ENCODE measurements at places on chromosomes 7 and 10. TPM values are rescaled to one million over a fixed set of nuclear protein-coding genes. Genes with fewer than 3 reads are reported as not detected.
A peak's percentile ranks its signal among the peaks of the same experiment; 100 is the strongest.

DNA sequence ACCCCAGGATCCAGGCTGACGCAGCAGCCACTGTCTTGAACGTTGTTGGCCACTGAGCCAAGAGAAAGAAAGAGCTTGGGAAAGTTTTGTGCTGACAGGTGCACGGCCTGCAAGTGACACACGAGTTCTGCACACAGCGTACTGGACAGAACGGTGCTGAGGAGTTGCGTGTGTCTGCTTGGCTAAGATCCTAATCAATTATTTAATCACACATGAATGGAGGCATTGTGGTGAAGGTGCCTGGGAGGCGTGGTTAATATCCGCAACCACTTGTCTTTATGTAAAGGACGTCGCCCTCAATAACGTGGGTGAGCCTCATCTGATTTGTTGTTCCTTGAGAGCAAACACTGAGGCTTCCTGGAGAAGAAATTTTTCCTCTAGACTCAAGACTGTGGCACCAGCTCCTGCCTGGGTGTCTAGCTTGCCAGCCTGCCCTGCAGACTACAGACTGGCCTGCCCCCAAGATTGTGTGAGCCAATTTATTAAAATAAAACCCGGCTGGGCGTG lies 16.6 kb upstream of the GNA12 start:
- peaks cover 27% of the 10 kb centered on the region for H3K4me1 ChIP-seq
- no peaks in the 10 kb centered on the region for H3K27me3 ChIP-seq
- H3K36me3 ChIP-seq = peaks cover 2% of the 10 kb centered on the region
- no peak overlapping the region for H3K27ac ChIP-seq
- H3K4me3 ChIP-seq = no peak overlapping the region

- H3K36me3 ChIP-seq = no peaks in the 10 kb centered on the region
- peaks cover 30% of the 10 kb centered on the region for H3K27me3 ChIP-seq
- DNase-seq = no peak
- no peak overlapping the region for H3K27ac ChIP-seq
- no peaks in the 10 kb centered on the region for H3K4me1 ChIP-seq
Measured at GRCh38 chr7:22601812-22602565, 102.0 kb upstream of the STEAP1B start.

GRCh38 chr7:108839076-108839475 lies 269.4 kb downstream of the DNAJB9 start:
- DNase-seq = no peak
- H3K27ac ChIP-seq = no peak overlapping the region
- H3K36me3 ChIP-seq = no peaks in the 10 kb centered on the region
- H3K27me3 ChIP-seq = no peaks in the 10 kb centered on the region

The ANXA8L1 gene
- not detected for total RNA-seq

GRCh38 chr10:132394201-132394811 lies 2.7 kb upstream of the PWWP2B start:
- H3K36me3 ChIP-seq = peaks cover 3% of the 10 kb centered on the region
- DNase-seq = no peak
- H3K27me3 ChIP-seq = peaks cover 4% of the 10 kb centered on the region
- no peak overlapping the region for H3K27ac ChIP-seq
- H3K4me1 ChIP-seq = peaks cover 8% of the 10 kb centered on the region

The TRIM50 gene
- total RNA-seq = not detected

DNA sequence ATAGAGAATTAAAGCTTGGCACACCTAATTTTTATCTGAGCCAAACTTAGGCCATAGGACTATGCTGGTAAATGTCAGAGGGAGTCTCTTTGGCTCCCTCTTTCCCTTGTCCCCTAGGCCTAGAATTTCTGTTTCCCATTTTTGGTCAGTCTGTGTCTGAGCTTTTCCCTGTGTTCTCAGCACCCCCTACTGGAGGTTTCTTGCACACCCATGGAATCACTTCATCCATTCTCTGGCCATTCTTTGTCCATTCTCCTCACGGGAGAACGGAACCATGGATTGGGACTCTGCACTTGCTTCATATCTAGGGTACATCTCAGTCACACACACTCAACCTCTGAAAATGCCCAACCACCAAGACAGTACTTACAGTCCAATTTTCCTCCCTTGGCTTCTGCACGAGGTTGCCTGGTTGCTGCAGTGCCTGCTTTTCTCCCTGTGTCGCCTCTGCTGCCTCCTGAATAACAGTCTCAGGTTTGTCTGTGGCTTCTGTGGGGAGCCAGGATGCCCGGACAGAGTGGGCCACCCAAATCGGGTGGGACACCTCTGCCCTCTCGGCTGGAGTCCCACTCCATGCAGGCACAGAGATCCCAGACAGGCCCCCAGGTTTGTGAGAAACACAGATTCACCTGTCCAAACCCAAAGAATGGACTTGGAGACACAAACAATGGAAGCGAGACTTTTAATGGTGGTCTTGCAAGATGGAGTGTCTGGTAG lies 35.1 kb upstream of the DNAH11 start:
- peaks cover 9% of the 10 kb centered on the region for H3K4me1 ChIP-seq
- H3K27ac ChIP-seq = no peak overlapping the region
- H3K4me3 ChIP-seq = no peak overlapping the region
- DNase-seq = no peak
- no peaks in the 10 kb centered on the region for H3K27me3 ChIP-seq

GRCh38 chr10:127525686-127526085 lies 23.4 kb upstream of the NPS start:
- H3K27ac ChIP-seq = no peak overlapping the region
- no peaks in the 10 kb centered on the region for H3K4me1 ChIP-seq
- no peaks in the 10 kb centered on the region for H3K27me3 ChIP-seq
- H3K36me3 ChIP-seq = no peaks in the 10 kb centered on the region
- DNase-seq = no peak

The ADCK2 gene
- total RNA-seq = 21.1 TPM

DNA sequence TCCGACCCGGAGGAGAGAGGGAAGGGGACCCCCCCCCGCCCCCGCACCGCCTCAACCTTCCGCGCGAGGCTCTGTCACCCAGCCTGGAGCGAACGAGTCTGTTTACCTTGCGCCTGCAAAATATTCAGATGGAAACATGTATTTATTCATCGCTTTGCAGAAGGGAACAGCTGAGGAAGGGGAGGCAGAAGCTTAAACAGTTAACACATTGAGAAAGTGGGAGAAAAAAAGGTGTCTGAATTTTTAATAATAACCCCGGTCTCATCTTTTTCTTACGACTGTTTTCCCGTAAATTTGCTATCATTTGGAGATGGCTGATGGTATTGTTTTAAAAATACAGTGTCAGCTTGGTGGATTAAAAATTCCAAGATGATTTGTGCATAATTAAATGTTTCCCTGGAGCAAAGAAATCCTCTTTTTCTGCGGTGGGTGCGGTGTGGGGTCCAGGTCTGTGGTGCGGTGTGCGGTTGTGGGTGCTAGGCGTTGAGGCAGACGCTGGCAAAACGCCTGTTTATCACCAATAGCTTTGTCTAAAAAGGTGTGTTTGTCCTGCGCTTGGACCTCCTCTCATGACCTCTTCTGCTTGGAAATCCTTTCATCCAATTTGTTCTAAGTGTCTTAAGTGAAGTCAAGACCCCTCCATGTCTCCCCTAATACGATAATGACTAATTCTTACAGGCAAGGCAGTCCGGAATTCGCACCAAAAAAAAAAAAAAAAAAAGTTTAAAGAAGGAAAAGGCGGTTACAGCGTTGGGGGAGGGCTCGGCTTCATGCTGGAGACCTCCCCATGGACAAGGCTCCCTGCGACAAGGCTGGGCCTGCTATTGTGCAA lies 1.6 kb downstream of the UNCX start:
- peaks cover 47% of the 10 kb centered on the region for H3K27me3 ChIP-seq
- no peak for DNase-seq
- H3K27ac ChIP-seq = peak overlapping the region; percentile 90

The AFAP1L2 gene
- total RNA-seq = 4.1 TPM

The GUSB gene
- 49.7 TPM for total RNA-seq

DNA sequence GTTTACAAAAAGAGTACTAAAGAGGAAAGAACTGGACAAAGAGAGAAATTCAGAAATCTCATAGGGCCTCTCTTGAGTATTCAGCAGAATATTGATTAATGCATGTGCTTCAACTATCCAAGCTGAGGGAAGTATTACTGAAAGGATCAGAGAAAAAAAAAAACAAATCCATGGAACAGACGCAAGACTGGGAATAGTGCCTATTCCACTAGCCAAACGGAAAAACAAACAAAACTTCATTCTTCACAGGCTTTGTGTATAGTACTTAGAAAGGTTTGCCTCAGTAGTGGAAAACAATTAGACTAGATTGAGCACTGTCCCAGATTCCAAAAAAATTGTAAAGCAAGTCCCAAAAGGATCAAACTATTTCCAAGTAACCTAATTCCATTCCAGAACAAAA lies 106.2 kb downstream of the TFEC start:
- no peaks in the 10 kb centered on the region for H3K4me1 ChIP-seq
- H3K27ac ChIP-seq = no peak overlapping the region
- H3K4me3 ChIP-seq = no peak overlapping the region
- no peaks in the 10 kb centered on the region for H3K36me3 ChIP-seq
- H3K27me3 ChIP-seq = no peaks in the 10 kb centered on the region

GRCh38 chr10:116272440-116273283 lies at the start of gene GFRA1:
Gene GFRA1 (minus strand): TSS chr10:116273206. CDS start chr10:116272029, 1,177 bp downstream.
- H3K27me3 ChIP-seq = peaks cover 67% of the 10 kb centered on the region
- H3K4me3 ChIP-seq = peak within 1 kb of the TSS; percentile 6
- peaks cover 10% of the 10 kb centered on the region for H3K4me1 ChIP-seq
- H3K27ac ChIP-seq = peak within 1 kb of the TSS; percentile 51

DNA sequence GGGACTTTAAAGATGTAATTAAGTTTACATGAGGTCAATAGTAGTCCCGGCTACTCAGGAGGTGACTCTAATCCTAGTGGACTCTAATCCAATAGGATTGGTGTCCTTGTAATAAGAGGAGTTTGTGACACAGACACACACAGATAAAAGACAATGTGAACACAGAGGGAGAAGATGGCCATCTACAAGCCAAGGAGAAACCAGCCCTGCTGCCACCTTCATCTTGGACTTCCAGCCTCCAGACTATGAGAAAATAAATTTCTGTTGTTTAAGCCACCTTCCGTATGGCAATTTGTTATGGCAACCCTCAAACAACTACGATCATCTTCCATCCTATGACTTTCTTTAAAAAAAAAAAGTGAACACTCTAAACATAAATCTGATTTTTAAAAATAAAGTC lies 116.3 kb downstream of the ALOX5 start:
- H3K4me3 ChIP-seq = no peak overlapping the region
- H3K27ac ChIP-seq = no peak overlapping the region
- peaks cover 4% of the 10 kb centered on the region for H3K36me3 ChIP-seq
- DNase-seq = no peak
- H3K27me3 ChIP-seq = peaks cover 2% of the 10 kb centered on the region
- H3K4me1 ChIP-seq = peaks cover under 1% of the 10 kb centered on the region

DNA sequence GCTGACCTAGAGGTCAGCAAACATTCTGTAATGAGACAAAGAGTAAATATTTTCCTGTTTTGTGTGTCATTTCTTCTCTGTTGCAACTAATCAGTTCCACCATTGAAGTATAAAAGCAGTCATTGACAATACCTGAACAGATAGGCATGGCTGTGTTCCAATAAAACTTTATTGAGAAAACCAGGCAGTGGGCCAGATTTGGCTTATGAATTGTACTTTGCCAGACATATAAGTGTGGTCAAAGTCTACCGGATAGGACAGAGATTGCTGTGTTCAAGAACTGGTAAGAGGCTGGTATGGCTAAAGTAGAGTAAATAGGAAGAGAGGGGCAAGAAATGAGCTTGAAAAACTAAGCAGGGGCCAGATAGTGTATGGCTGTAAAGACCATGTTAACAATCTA lies 38.3 kb upstream of the TAC1 start:
- DNase-seq = no peak
- H3K36me3 ChIP-seq = no peaks in the 10 kb centered on the region
- H3K4me3 ChIP-seq = no peak overlapping the region
- H3K27me3 ChIP-seq = peaks cover 1% of the 10 kb centered on the region
- no peaks in the 10 kb centered on the region for H3K4me1 ChIP-seq

GRCh38 chr10:101506829-101507661 lies 81.0 kb downstream of the POLL start:
- H3K27ac ChIP-seq = no peak overlapping the region
- H3K4me1 ChIP-seq = no peaks in the 10 kb centered on the region
- H3K27me3 ChIP-seq = peaks cover 6% of the 10 kb centered on the region
- H3K4me3 ChIP-seq = no peak overlapping the region

The AVL9 gene
- 50.6 TPM for total RNA-seq

The MOGAT3 gene
- total RNA-seq = not detected

DNA sequence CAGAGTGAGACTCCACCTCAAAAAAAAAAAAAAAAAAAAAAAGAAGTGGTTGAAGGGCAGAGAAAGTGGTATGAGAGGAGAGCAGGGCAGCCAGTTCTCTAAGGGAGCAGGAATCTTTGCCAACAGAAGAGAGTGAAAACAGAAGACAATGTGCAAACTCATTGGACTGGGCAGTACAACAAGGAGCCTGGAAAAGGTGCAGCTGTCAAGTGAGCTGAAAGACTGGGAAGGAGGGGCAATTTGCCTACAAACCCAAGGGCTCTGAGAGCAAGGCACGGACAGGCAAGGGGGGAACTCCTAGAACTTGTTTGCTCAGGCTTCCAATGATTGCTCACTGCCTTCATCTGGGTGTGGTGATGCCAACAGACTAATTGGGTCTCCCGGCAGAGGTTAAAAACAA lies 9.5 kb downstream of the ACTR1A start:
- peaks cover 10% of the 10 kb centered on the region for H3K4me1 ChIP-seq
- no peak overlapping the region for H3K27ac ChIP-seq
- H3K27me3 ChIP-seq = no peaks in the 10 kb centered on the region
- peaks cover 14% of the 10 kb centered on the region for H3K36me3 ChIP-seq

GRCh38 chr10:5776136-5776880 lies 36.9 kb downstream of the GDI2 start:
- H3K36me3 ChIP-seq = peaks cover 43% of the 10 kb centered on the region
- peak overlapping the region; percentile 91 for H3K27ac ChIP-seq
- DNase-seq = no peak
- H3K4me3 ChIP-seq = peak overlapping the region; percentile 58
- no peaks in the 10 kb centered on the region for H3K27me3 ChIP-seq

The PON1 gene
- not detected for total RNA-seq

DNA sequence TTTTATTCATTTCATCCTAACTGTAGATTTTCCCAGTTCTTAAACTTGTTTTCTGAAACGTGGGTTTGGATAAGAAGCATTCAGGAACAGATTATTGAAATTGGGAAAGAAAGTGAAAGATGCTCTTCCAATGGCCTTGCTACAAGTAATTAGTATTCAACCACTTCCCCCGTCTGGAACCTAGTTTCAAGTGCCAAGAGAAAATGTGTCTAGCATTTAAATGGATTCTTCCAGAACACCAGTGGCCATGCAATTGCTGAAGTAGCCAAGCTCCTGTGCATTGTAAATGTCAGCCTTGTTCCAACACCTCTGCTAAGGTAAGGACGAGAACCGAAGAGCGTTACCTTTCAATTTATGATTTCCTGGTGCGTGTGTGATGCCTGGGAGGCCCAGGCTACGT lies 68.2 kb downstream of the PFKFB3 start:
- peak overlapping the region; percentile 49 for H3K4me3 ChIP-seq
- peaks cover 87% of the 10 kb centered on the region for H3K4me1 ChIP-seq
- no peak for DNase-seq
- peaks cover 17% of the 10 kb centered on the region for H3K36me3 ChIP-seq

The ZNF467 gene
- total RNA-seq = 0.10 TPM

GRCh38 chr7:103637726-103638125 lies 191.7 kb upstream of the SLC26A5 start:
- no peak for DNase-seq
- H3K27me3 ChIP-seq = no peaks in the 10 kb centered on the region
- H3K4me1 ChIP-seq = no peaks in the 10 kb centered on the region

The FFAR4 gene
- total RNA-seq = not detected

The CACUL1 gene
- total RNA-seq = 32.7 TPM

Data from activated T-helper 1 cell treated with anti-CD3 and anti-CD28 coated beads, Interleukin-12 subunit alpha, Interleukin-12 subunit beta, Interleukin-2, Interleukin-4 antibody, amounts not matched to agents 30 ng/mL and 10 ng/mL and 1 ng/mL, durations not matched to agents 14 hours and 24 hours and 36 hours (primary cell).